ENCODE measurements at places on chromosomes 4 and X.

GRCh38 chr4:133263104-133263503, 114.0 kb downstream of the PCDH10 start:
- DNase-seq = no peak

- DNase-seq = peak; percentile 49
Observed at GRCh38 chrX:124208660-124209059, 123.8 kb upstream of the TEX13D start.

- DNase-seq = no peak
Observed at GRCh38 chrX:25016938-25017598, 1.3 kb upstream of the ARX start.

DNA sequence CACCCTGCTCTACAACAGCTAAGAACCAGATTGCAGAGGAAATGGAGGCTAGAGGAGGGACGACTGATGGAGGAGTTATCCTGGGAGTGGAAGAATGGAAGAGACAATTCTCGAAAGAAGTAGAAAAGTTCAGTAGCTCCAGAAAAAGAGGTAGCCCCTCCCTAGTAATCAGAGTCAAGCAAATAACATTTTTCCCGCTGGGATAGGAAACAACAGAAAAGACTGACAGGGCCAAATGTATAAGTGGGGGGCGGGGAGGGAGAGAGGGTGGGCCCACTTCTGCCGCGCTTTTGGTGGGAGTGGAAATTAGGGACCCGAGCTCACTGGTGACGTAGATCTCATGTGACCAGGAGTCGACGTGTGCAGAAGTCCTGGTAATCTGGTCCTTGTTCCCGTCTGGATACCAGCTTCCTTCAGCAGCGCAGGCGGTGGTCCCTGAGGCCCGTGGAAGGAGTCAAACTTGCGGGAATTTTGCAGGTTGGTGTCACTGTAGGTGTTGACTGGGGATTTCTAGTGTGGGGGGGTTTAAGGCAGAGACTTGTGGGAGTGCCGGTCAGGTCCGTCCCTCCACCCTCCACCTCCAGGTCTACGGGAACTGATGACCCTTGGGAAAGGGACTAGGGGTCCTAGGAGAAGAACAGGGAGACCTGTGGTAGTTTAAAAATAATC, at the start of gene TCEAL9:
Gene TCEAL9 (plus strand): TSS at position 377 of the 669 bp plus-strand sequence. CDS start 1,179 bp downstream, outside the sequence.
- DNase-seq = peak; percentile 30

DNA sequence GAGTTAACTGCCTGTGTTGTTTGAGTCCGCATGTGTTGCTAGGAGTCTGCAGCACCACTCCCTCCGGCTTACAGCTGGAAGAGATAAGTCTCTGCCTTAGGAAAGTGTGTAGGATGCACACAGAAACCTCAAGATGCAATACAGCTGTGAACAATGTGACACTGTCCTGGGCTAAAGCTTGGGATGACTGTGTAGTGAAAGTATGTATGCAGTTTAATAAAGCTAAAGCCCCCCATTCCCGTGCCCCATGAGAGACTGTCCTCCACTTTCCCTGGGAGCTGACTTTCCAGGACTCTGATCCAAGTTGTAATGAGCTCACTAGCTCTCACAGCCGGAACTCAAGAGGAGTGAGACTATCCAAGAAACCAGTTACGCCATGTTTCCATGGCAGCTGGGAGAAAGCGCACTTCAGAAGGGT, 156.6 kb upstream of the FTHL17 start:
- no peak for DNase-seq

- no peak for DNase-seq
Observed at GRCh38 chr4:83178029-83178428, 63.5 kb upstream of the PLAC8 start.

GRCh38 chr4:145554691-145555090, 64.5 kb upstream of the MMAA start:
- no peak for DNase-seq

All from suppressor macrophage treated with lipopolysaccharide for 4 hours (primary cell).